ENCODE measurements at places on chromosomes 2 and 18.

DNA sequence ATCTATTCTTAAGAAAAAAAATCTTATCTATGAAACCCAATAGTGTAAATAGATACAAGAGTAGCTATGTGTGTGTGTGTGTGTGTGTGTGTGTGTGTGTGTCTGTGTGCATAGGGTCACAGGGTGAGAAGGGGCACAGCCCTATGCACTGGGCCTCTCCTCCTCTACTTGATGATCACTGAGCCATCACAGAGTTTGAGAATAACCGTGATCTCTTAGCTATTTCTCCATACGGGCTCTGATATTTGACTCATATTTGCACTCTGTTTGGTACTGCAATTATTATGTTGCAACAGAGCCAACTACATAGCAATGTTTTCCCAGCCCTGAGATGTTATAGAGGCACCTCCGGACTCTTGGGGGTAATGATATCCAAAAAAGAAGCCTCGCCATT lies 28.8 kb upstream of the SLC40A1 start:
- no peak for DNase-seq

DNA sequence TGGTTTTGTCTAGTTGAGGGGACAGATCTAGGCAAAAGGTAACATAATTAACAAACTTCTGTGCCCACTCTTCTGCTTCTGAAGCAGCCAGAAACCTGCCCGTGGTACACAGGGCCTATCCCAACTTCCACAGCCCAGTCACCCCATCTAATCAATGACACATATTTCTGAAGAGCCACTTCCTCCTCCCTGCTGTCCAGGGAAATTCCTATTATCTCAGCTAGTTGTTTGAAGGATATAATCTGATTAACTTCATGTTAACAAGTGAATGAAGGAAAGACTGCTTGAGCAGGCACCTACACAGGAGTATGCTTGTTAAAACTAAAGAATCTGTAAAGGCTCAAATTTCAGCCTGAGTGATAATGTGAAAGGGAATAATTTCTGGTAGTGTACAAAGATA lies 61.4 kb downstream of the CCDC148 start:
- no peak for DNase-seq

DNA sequence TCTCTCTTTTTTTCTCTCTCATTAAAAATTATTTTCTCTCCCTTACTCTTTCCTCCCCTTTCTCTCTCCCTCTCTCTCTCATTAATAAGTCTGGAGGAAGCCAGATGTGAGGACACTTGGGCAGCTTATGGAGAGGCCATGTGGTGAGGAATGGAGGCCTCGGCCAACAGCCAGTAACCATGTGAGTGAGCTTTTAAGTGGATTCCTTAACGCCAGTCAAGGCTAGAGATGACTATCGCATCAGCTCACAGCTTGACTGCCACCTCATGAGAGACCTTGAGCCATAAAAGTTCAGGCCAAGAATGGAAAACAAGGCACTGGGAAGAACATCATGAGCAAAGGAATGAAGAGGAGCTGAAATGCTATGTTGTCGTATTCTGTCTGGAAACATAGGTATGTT lies 39.1 kb downstream of the ETAA1 start:
- DNase-seq, result no peak

GRCh38 chr2:6831229-6831628 lies 34.5 kb downstream of the CMPK2 start:
- no peak for DNase-seq

DNA sequence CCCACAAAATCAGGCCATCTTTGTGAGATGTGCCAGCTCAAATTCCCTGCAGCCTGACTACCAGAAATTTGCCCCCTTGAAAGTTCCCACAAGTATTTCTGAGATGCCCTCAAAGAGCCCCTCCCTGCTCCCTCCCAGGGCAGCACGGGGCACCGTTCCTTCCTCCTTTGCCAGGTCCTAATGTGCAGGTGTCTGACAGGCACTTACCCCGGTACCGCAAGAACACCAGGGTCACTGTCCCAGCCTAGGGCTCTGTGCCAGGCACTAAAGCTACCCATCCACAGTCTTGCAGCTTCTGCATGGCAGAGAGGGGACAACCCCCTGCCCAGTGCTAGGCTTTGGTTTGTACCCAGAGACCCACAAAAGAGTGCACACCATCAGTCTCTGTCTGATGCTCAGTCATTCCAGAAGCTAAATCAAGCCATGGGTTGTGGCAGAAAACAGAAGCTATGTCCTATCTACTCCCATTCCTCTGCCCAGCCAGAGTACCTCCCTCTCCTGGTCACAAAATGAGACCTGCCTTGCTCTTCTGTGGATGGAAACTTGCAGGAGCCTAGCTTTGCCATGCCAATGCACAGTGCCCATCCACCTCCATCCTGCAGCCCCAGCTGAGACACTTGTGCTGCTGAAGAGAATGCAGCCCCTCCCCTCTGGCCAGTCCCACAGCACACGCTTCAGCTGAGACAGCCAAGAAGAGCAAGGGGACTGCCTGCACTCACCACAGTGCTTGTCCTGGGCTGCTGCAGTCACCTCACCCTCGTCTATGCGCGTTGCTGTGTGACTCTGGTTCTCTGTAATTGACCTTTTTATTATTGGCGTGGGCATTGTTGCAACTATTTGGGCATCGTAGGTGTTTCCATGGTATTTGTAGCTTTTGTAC lies 48.7 kb downstream of the INPP5D start:
- no peak for DNase-seq

GRCh38 chr18:36247036-36247435 lies 50.5 kb upstream of the FHOD3 start:
- no peak for DNase-seq

DNA sequence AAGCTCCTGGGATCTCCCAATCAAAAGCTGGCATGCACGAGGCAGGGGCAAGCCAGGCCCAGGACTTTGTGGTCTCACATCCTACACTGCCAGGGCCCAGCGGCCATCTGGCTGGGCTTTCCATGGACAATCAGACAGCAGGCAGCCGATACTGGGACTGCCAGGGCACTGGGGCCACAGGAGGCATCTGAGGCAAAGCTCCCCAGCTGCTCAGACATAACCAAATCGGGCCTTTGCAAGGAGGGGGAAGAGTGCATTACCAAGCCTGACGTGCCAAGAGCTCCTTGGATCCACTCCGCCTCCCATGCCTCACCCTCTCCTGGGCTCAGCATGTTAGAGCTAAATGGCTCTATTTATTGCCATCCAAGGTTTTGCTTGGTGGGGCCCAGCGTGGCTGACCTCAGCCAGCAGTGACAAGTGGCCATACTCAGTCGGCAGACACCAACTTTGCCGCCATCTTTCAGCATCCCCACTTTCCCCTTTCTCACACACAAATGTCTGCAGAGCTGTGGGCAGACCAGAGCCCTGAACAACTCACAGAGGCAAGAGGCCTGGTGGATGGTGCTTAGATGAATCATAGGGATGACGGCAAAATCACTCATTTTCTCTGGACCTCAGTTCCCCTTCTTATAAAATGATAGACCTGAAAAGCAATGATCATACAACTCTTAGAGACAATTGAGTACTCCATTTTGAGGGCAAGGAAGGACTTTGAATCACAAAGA lies 200.8 kb downstream of the TTC32 start:
- DNase-seq, result no peak

DNA sequence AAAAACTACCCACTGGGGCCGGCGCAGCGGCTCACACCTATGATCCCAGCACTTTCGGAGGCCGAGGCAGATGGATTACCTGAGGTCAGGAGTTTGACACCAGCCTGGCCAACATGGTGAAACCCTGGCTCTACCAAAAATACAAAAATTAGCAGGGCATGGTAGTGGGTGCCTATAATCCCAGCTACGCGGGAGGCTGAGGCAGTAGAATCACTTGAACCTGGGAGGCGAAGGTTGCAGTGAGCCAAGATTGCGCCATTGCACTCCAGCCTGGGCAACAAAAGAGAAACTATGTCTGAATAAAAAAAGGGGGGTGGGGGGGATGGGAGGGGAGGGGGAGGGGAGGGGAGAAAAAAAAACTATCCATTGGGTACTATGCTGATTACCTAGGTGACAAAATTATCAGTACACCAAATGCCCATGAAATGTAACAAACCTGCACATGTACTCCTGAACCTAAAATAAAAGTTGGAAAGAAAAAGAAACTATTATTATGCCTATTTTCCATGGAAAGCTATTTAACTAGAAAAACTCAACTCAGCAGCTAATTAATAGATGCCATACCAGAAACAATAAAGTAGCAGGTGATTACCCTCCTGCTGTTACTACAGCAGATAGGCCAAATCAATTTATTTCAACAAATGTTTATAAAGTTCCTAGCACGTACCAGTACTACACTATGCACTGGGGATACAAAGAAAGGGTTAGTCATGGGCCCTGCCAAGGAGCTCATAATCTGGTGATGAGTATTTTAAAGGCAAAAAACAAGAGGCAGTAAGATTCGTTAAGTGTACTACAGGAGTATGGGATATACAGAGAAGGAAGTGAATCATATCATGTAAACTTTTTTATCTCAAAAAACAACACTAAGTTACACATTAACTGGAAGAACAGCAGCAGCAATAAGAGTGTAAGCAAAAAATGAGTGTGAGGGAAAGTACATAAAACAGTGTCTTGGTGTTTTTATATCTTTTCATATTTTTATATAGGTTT lies 112.8 kb upstream of the SLC39A10 start:
- no peak for DNase-seq

GRCh38 chr2:69190743-69191404 lies 177.9 kb downstream of the ANTXR1 start:
- DNase-seq, result no peak

DNA sequence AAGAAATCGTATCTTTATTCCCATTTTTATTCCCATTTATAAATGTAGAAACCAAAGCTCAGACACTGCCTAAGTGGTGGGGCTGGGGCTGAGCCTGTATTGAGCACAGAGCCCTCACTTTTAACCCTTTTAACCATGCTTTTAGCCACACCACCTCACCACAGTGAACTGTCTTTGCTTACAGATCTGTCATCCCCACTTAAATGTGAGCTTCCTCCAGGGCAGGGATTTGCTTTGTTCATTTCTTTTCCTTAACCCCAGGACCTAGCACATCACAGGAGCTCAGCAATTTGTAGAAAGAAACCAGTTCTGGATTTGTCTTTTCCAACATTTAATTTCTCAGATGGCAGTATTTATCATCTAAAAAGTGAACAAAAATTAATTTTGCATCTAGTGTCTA lies 2.2 kb downstream of the BOD1L2 start:
- no peak for DNase-seq

DNA sequence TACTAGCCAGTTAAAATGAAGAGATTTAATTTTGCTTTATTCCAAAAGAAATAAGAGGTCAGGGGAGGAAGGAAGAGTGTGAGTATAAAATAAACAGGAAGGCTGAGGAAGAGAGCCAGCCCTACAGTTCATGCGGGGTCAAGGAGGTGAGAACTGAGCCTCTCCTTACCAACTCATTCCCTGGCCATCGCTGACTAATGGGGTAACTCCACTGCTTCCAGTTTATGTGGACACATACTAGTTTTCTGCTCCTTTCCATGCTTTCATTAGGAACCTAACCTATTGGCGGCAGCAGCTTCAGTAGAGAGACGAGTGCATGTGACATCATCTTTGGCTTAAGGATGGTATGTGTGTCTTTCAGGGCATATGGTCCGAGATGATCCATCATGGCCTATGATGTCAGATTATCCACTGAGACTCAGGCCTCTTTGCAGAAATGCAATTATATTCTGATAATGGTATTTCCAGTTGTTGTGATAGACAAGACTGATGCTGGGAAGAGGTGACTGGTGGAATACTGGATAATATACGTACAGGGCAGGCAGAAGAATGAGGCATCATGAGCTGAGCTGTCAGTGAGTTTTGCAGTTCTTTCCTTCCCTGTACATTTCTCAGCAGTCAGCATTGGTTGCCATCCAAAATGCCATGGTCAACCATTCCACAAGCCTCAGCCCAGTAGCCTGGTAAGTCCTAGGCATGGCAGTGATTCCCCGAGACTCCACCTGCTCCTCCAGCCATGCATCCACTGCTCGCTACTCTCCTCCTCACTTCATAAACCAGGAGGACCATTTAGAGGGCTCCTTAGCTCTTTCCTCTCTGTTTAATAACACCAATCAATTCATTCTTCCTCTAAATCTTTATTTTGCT lies 184.6 kb upstream of the OSR1 start:
- DNase-seq, result no peak

GRCh38 chr18:2880473-2880872 lies 33.7 kb downstream of the EMILIN2 start:
- no peak for DNase-seq

DNA sequence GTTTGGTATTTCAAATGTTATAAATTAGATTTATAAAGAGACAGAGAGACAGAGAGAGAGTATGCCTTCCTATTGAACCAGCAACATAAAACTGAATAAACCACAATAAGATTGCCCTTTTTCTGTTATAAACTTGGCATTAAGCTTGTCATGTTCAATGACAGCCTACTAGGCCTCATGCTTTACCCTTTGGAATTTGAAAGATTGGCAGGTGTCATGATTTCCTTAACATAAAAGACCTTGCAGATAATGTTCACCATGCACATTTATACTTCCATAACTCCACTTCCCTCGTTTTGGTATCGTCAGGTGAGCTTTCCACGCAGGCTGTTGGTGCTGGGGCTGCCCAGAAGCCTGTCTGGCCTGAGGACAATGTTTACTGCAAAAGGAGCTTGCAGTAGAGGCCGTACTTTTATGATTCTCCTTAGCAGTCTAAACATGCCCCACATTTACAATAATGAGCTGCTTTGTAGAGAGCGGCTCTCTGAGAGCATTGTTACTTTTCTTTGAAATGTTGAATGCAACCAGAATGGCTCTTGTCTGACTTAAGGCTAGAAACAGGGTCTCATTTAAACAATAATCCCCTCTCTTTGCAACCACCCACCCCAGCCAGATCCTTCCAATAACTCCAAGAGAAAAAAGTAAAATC lies 379.1 kb upstream of the ATP5MC3 start:
- no peak for DNase-seq

DNA sequence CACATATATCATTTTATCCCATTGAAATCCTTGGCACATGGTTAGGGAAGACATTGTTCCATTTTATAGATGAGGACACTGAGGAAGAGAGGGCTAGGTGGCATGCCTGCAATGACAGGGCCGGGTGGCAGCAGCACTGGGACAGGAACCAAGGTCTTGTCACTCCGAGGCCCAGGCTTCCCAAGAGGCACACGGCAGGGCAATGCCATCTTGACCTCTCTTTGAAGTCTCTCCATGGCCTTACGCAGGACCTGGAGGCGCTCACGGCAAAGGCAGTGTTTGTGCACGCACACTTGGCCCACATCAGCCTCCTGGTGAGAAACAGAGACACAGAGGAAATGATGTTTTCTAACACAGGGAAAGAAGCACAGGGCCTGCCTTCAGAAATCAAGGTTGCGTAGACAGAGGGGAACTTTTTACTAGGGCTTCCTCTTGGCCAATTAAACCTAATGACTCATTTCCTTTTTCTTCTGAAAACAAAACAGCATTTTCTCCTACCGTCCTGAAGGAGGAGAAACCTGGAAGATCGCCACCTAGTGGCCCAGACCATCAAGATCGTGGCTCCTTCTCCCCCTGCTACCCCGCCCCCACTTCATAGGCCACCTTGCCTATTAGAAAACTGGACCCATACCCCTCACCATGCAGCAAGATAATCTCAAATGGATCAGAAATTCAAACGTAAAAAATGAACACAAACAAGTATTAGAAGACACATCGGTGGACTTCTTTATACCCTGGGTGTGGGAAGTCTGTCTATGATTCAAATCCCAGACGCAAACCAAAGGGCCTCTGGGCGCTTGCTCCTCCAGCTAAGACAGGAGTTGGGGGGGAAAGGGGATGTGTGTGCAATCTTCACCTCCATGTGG lies 74.6 kb upstream of the SP3 start:
- peak; percentile 81 for DNase-seq

Data from naive thymus-derived CD4-positive, alpha-beta T cell (primary cell).